ENCODE measurements at places on chromosomes 6 and 20.

DNA sequence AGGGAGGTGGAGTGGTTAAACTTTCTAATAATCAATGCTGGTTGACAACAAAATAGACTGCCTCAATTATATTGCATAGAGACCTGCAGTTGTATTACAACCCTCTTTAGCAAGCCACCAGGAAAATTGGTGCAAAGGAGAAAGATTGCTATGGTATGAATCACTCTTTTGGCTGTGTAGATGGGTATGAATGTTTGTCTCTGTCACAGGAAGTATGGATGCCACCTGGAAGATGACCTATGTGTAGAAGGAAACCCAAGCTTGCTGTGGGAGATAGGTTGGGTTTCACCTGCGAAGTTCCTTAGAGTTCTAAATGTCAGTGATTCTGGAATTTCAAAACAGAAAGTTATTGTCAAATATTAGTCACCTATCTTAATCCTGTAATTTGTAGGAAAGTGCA is 134.6 kb downstream of the SOBP start:
- no peak for DNase-seq

GRCh38 chr6:83546636-83547035 is 34.3 kb downstream of the PRSS35 start:
- DNase-seq, result no peak

DNA sequence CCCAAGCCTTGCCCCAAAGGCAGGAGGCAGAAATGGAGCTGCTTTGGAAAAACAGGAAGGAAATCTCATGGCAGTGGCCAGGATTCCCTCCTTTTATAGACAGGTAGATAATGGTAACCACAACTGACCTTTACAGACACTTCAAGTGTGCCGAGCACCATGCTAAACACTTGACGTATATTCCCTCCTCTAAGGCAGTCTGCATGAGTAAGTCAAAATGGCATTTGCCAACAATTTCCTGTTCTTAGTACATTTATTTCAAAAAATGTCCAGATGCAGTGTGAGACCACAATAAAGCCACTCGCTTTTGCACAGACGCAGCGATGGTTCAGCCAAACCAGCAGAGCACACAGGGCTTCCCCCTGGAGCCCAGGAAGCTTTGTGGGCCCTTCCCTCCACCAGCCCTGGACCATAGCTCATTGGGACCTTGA is 16.5 kb upstream of the GPR6 start:
- DNase-seq, result no peak

- no peak for DNase-seq
Measured at GRCh38 chr20:856361-856775, 22.9 kb downstream of the FAM110A start.

DNA sequence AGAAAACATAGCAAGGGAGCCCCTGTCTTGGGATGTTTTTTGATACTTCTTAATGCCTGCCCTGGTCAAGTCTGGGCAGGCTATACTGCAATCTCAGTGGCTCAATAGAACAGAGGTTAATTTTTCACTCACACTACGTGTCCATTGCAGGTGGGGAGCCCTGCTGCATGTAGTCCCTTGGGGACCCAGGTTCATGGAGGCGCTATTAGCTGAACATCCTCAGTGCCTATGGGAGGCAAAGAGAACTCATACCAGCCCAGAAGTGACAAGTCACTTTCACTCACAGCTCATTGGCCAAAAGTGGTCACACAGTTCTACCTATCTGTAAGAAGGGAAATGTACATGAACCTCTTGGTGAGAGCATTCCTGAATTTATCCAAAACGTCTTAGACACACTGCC is 23.2 kb downstream of the CGA start:
- no peak for DNase-seq

DNA sequence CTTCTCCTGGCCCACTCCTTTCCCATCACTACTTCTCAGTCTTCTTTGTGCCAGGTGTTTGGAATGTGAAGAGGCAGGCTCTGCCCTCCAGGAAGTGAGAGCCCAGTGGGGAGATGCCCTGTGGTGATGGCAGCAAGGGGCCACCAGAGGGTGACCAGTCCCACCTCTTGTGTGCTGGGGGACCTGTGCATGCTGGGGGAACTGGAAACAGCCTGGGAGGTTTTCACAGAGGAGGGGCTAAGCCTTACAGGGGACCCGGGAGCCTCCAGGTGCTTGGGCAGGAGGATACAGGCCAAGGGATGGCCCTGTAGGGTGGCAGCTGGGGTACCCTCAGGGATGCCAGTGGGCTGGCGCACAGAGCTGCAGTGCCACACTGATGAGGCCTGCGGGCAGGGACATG is 72.3 kb downstream of the RAMACL start:
- DNase-seq, result no peak

GRCh38 chr6:25987845-25988244 is 25.2 kb downstream of the TRIM38 start:
- DNase-seq, result no peak

GRCh38 chr6:139590206-139590605 is 215.8 kb upstream of the CITED2 start:
- no peak for DNase-seq

DNA sequence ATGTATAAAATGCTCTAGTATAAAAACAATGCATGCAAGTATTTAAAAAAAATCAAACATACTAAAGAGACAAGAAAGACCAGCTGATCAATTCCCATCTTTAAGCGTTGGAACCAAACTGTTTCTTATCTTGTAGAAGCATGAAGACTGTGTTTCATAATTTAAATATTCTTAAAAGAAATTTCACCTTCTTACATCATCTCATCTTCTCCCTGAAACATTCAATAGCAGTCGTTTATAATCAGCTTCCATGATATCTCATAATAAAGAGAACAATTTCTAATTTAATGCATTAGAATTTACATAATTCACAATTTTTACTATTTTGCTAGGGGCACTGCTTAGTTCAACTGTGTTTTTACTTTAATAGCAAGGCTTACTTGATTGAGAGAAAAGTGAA is 468.1 kb upstream of the MARCKS start:
- DNase-seq, result no peak

DNA sequence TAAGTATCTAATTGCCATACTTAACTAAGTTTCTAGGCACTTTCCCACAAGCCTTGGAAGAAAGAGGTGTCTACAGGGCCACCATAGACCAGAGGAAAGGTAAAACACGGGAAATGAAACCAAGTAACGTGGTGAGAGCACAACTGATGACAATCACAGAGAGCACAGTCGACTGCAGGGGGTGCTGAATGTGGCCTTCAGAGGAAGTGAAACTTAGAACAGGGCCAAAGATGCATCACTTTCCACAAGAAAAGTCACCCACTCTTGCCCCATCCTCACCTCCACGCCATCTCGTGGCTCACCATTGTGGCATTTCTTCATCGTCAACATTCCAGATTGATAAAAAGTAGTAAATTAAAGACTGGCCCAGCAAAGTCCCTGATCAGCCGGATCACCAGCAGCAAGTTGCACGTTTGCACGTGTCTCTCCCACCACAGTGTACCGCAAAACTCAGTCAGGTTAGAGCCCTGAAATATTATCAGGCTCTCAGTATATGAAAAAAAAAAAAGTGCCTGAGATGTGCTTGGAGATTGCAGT is 31.4 kb downstream of the HIVEP2 start:
- no peak for DNase-seq

DNA sequence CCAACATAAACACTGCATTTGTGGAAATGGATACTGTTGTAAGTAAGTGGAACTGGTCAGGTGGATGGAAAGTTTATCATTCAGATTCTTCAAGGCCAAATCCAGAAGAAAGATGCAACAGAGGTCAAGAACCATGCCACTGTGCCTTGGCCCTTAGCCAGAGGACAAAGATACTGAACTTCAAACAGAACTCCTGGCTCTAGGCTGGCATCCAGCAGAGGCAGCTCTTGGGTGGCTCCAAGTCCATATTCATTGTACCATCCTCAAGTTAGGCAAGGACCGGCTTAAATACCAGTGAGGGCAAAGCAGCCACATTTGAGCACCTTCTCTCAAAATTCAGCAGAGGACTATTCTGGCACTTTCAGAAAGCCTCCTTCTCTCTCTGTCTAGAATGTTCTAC is 53.2 kb downstream of the DNAAF9 start:
- no peak for DNase-seq

DNA sequence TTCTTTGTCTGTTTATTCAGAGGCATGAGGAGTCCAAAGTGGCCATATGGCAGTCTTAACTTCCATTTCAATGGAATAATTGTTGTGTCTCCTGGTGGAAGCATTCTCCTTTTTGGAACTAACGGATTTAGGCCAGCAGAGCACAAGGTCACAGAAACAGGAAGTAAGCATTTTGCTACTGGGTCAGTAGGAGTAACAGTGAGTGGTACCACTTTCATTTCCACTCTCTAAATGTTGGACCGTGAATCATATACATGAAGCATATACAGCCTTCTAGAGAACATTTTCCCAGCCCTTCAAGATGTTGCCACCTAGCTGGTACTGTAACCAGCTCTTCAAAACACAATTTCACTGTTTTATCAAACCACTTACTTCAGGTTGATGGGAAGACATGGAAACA is 182.8 kb downstream of the EYS start:
- DNase-seq, result no peak

- DNase-seq, result no peak
Measured at GRCh38 chr6:146709036-146709622, 110.4 kb downstream of the ADGB start.

GRCh38 chr6:33692760-33693158 is 18.7 kb downstream of the UQCC2 start:
- DNase-seq, result no peak

Measured in COR-L47 (cell line).